ENCODE measurements at places on chromosomes 5 and 9. TPM values are rescaled to one million over a fixed set of nuclear protein-coding genes. Genes with fewer than 3 reads are reported as not detected.

GRCh38 chr9:85155352-85155751 is 485.8 kb downstream of the NTRK2 start:
- no peak for DNase-seq

- no peak for DNase-seq
These were observed 22.3 kb downstream of the ATPSCKMT start for GRCh38 chr5:10227379-10227778.

Gene CTSV
- total RNA-seq: 0.31 TPM

DNA sequence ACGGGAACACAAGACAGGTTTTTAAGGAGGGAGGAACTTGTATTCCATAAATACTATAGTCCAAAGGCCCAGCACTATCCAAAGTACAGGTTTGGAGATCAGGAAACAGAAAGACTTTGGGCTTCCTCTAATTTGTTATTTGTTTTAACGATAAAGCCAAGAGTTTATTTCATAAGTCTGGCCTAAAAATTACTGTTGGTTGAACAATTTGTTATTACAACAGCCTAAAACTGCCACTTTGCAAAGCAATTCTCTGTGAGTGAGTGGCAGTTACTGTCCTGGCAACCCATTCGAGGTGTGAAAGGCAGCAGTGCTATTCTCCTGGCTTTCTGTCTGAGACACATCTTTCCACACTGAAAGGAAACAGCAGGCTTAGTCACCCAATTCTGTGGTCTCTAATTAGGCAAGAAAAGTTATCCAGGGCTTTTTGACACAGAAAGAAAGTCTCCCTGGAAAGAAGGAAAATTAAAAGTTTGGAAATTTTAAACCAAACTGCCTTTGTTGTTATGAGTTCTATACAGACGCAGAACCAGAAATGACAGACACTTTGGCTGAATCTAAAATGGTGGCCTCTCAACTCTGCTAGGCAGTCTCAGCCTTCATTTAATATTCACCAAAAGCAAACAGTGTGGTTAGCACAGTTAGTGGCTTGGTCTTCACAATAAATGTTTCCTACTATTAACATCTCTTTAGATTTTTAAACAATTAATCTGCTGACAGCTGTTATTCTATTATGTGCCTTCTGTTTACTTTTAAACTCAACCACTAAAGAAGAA is 33.9 kb downstream of the PSMB7 start:
- DNase-seq: peak; percentile 12

GRCh38 chr5:36875051-36875789 is 1.3 kb upstream of the NIPBL start:
- peak; percentile 55 for DNase-seq

Gene PROB1
- 6.2 TPM for total RNA-seq

GRCh38 chr5:108028412-108028811 is 353.5 kb downstream of the FBXL17 start:
- DNase-seq: no peak

- no peak for DNase-seq
These were observed 61.0 kb downstream of the TRIO start for GRCh38 chr5:14204011-14204670.

DNA sequence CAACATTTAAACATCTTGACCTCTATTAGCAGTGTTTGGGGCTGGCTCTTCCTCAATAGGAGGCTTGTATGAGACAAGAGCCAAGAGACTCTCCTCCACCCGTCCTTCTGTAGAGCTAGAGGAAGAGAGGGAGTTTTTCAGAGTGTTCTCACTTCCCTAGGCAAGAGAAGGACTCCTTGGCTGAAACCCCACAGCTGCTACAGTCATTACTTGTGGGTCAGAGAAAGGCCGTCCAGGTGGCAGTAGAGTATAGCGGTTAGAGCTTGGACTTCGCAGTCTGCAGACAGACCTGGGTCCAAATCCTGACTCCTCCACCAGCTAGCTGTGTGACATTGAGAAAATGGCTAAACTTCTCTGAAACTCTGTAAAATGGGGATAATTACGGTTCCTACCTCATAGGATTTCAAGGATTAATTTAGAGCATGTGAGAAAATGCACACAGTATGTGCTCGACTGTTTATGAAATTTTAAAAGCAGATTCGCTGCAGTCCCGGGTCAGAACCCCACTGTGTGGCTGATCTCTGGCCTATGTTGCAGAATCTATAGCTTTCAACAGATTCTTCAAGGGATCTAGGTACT is 80.8 kb upstream of the ARAP3 start:
- no peak for DNase-seq

Gene CER1
- not detected for total RNA-seq

Gene UBE2QL1
- not detected for total RNA-seq

Gene KLHL9
- 13.6 TPM for total RNA-seq

DNA sequence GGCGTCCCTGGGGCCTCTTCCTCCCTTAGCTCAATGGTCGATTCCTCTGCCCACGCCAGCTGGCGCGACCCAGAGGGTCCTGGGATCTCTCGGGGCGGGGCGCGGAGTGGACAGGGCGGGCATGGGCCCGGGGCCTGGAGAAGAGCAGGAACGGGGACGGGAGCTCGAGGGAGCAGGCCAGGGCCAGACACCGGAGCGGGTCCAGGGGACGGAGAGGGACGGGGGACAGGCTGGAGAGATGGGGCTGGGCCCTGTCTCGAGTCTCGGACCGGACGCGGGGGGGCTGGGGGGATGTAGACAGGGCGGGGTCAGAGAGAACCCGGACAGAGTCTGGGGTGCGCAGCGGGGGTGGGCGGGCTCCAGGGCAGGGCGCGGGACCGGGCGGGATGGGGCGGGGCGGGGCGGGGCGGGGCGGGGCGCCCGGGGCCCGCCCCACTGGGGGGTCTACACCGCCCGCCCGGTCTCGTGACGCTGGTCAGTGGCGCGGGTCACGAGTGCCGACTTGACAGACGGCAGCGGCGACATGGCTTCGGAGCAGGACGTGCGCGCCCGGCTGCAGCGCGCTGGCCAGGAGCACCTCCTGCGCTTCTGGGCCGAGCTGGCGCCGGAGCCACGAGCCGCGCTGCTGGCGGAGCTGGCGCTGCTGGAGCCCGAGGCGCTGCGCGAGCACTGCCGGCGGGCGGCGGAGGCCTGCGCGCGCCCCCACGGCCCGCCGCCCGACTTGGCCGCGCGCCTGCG is at the start of gene UAP1L1:
UAP1L1 (plus strand) TSS at position 508 of the 738 bp plus-strand sequence; CDS start at position 524, 16 bp downstream.
- DNase-seq: peak; percentile 66

- no peak for DNase-seq
These were observed 5.3 kb upstream of the RNF145 start for GRCh38 chr5:159214486-159215271.

DNA sequence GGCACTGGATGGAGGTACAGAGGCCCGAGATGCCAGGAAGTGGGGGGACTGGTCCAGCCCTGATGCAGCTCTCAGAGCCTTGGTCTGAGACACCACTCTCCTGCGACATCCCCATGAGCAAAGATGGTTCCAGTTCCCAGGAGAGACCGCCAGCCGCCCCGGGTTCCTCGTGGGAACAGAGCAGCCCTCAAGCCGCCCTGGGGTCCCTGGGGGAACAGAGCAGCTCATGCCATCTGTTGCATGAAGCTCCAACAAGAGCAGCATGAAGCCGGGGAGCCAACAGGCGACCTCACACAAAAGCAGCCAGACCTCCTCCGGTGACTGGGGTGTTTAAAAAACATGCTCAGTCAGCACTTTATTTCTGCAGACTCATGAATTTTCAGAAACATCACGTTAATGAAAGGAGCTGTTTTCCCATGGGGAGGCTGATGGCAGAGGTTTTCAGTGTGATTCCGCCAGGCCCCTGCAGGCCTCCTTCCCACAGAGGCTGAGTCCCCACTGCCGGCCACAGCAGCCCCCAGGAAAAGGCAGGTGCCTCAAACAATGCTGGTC is 6.2 kb downstream of the SLC6A18 start:
- DNase-seq: no peak

GRCh38 chr5:113489299-113489698 is 1.0 kb upstream of the MCC start:
- DNase-seq: peak; percentile 15

DNA sequence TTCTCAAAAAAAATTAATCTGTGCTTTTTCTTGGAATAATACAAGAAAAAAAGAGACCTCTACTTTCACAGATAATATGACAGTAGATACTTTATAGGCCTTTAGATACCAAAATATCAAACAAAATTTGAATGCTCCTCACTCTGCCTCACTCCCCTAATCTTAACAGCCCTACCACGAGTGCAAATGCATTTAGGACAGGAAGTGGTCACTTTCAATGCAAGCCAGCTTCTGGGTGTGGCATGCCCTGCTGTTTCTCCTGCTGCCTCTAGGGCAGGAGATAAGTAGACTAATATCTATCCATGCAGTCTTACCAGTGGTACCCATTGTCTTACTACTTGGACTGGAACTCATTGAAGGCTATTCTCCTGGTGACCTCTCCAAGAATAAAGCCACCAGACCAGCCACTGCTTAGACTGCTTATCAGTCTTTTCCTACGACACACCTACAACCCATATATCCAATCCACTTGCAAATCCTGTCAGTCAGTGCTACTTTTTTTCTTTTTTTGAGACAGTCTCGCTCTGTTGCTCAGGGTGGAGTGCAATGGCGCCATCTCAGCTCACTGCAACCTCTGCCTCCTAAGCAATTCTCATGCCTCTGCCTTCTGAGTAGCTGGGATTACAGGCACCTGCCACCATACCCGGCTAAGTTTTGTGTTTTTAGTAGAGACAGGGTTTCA is 23.0 kb downstream of the FRRS1L start:
- DNase-seq: peak; percentile 3

All from activated naive CD8-positive, alpha-beta T cell treated with anti-CD3 and anti-CD28 coated beads for 36 hours (primary cell).